CD4-positive, alpha-beta T cell treated with Interleukin-2 at 100 ng/mL for 4 hours (primary cell): ENCODE measurements at places on chromosomes 7 and 10.

- DNase-seq: no peak
These were observed 2.8 kb downstream of the EFCAB10 start for GRCh38 chr7:105578496-105578895.

- no peak for DNase-seq
These were observed 992.3 kb downstream of the KCNMA1 start for GRCh38 chr10:76645341-76645740.

DNA sequence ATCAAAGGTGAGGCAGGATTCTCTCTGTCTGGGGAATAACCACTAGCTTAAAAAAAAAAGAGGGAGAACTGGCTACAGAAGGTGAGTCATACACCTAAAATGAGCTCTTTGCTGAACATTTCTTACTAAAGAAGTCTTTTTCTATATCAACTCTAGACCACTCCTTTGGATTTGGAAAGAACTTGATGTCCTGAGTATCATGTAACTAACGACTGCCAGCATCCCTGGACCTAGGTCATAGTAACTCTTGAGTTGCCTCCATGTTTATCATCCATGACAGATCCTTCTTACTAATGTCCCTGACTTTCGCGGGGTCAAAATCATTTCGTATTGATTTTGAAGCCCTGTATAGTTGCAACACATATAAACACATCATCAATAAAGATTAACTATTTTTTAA is 89.1 kb downstream of the CNOT4 start:
- no peak for DNase-seq

GRCh38 chr7:94129443-94130140 is 125.4 kb upstream of the BET1 start:
- DNase-seq: no peak
